SW480 (cell line): ENCODE measurements at places on chromosomes 7 and 10.

GRCh38 chr7:18768256-18768655, 272.7 kb downstream of the HDAC9 start:
- DNase-seq: no peak

- DNase-seq: peak; percentile 5
Observed at GRCh38 chr10:109343293-109343692, 580.0 kb downstream of the XPNPEP1 start.

DNA sequence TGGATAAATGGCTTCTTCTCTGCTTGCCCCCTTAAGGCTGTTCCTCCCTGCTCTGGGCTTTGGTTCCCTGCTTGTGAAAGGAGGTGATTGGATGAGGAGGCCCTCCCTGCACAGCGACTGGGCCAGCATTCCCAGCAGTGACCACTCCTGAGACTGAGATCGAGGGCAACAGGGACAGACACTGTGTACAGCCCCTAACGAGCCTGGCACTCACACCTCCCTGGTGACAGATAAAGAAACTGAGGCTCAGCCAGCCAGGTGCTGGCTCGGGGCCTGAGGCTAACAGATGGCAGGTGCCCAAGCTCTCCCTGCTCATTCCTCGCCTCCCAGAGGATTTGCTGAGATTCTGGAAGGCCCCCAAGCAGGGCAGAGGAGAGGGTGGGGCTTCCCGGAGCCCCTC, 12.0 kb upstream of the AQP1 start:
- DNase-seq: no peak

- DNase-seq: no peak
Observed at GRCh38 chr10:89185658-89186057, 21.5 kb downstream of the CH25H start.
